ENCODE measurements at places on chromosomes 12 and 14.

DNA sequence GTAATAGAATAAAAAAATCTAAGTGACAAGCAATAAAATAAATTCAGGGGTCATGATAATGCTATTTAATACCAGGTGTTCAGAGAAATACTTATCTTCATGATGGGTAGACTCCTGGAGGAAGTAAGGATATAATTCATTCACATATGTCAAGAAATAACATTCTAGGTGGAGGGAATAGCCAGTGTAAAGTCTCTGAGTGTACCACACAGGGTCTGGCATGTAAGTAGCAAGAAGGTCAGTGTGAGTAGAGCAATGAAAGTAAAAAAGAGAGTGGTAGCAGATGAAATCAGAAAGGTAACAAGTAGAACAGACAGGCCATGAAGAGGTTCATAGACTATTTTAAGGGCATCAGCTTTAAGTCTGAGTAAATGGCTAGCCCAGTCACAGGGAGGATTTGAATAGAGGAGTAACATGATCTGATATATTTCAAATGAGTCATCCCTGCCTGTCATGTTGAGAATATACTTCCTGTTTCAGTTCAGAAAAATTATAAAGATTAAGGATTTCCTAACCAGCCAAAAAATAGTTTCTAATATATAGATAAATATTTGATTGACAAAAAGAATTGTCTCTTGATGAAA is 519.9 kb downstream of the C12orf50 start:
- no peak for DNase-seq

GRCh38 chr12:47838286-47838931 is 18.7 kb upstream of the HDAC7 start:
- DNase-seq = peak; percentile 44

DNA sequence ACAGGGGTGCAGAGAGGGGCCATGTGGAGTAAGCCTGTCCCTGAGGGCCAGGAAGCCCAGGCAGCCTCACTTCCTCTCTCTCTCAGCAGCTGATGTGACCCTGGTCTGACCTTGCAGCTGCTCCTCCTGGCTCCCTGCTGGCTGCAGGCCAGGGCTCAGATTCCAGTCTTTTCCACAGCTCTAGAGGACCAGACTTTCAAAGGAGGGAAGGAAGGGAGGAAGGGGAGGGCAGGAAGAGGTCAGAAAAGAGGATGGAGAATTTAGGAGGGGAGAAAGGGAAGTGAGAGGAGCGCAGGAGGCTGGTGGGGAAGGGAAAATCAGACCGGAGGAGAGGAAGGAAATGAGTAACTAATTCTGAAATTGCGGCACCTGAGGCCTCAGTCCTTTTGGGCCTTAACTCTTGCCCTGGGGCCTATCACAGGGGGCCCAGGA is 40.9 kb upstream of the VASH1 start:
- no peak for DNase-seq

DNA sequence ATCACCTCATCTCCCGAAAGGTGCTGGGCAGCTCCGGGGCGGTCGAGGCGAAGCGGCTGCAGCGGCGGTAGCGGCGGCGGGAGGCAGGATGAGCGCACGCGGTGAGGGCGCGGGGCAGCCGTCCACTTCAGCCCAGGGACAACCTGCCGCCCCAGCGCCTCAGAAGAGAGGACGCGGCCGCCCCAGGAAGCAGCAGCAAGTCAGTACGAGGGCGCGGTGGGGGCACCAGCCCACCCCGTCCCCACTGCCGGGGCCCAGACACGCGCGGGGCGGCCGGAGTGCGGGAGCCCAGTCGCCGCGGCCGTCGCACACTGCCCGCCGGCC is 862 bp downstream of the HMGA2 start:
- no peak for DNase-seq

DNA sequence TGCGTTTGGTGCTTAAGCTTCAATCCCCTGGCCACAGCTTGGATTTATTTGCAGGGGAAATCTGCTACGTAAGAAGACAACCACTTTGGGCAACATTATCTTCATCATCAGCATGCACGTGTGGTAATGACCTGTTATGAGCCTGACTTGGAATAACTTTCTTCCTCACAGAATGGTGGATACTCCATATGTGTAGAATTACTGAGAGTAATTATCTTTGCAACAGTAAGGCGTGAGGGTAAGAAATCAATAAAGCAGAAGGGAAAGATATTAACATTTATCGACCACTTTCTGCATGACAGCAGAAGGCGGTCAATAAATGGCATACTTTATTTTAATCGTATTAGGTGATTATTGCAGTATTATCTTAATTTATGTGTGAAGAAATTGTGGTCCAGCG is 152.7 kb downstream of the RGS6 start:
- DNase-seq = no peak

Data from CD4-positive, alpha-beta T cell treated with Interleukin-4 for 4 hours (primary cell).